ENCODE measurements at places on chromosomes 1 and 21. TPM values are rescaled to one million over a fixed set of nuclear protein-coding genes. Genes with fewer than 3 reads are reported as not detected.

The KIAA0040 gene
- total RNA-seq = 26.4 TPM

The C1orf167 gene
- not detected for total RNA-seq

The CFHR4 gene
- total RNA-seq = not detected

The LRRC40 gene
- 23.6 TPM for total RNA-seq

GRCh38 chr21:46239817-46240325 is 11.3 kb upstream of the LSS start:
- H3K27ac ChIP-seq = peak overlapping the region; percentile 13
- DNase-seq = no peak
- no peak overlapping the region for H3K4me3 ChIP-seq
- peaks cover 2% of the 10 kb centered on the region for H3K4me1 ChIP-seq

GRCh38 chr1:177597393-177597792 is 372.5 kb downstream of the SEC16B start:
- no peak overlapping the region for H3K27ac ChIP-seq
- H3K27me3 ChIP-seq = no peaks in the 10 kb centered on the region
- DNase-seq = no peak

DNA sequence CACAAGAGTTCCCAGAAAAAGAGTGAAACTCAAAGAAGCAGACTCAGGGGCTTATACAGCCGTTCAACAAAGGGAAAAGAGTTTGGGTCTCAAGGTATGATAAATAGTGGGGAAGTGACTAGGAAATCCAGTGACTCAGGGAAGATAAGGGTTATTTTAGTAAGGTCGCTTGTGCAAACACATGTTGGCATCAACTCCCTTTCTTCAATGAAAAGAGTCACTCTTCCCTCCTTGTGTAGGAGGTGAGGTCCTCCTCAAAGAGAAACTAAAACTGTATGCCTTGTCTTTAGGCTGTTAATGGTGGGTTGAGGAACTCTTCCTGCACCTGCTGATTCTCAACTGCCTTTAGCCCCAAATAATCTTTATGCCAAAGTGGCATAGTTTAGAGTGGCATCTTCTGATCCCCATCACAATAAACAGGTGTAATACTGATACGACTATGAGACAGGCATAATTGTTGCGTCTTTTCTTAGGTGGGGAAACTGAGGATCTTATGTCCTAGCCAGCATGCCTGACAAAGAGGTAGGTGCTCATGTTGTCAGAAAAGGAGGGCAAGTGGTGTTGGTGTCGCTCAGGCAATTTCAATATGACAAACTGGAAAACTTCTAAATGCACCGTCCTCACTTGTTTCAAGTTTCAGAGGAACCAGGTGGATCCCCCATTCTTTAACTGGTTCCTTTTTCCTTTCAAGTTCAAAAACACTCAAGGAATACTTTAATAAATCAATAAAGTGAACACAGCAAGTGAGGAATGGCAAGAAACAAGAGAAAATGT is 294.1 kb upstream of the RUNX1 start:
- peak overlapping the region; percentile 80 for H3K27ac ChIP-seq
- peaks cover 23% of the 10 kb centered on the region for H3K4me1 ChIP-seq
- H3K36me3 ChIP-seq = no peaks in the 10 kb centered on the region
- no peak overlapping the region for H3K4me3 ChIP-seq
- peaks cover 12% of the 10 kb centered on the region for H3K27me3 ChIP-seq

DNA sequence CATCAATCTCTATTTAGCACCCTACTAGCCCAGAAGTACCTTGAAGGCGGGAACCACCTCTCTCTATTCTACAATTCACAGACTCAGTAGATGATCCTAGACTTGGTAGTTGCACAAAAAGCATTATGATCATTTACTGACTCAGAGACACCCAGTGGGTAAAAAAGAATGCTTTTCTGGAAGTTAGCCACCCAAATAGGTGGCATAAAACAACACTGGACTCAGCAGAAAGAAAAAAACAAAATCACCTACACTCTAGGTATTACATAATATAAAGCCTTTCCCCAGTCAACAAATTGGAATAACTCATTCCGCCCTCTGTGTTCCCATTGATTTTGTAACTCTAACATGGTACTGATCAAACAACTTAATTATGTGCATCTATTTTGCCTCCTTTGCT is 126.3 kb downstream of the PTPN14 start:
- peak overlapping the region; percentile 35 for H3K27ac ChIP-seq
- H3K27me3 ChIP-seq = no peaks in the 10 kb centered on the region
- H3K4me1 ChIP-seq = peaks cover 24% of the 10 kb centered on the region
- DNase-seq = no peak
- H3K4me3 ChIP-seq = no peak overlapping the region

DNA sequence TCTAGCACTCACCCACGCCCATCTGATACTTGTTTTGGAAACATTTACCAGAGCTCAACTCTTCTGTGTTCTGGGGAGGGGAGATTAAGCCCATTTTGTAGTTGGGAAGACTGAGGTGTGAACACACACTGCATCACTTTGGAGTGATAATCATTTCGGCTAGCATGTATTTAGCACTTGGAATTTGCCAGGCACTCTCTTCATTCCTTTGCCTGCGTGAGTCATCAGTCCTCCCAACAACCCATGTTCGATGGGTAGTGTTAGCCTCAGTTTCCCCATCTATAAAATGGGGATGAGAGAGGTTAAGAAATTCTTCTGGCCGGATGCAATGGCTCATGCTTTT is 182.8 kb upstream of the TMEM51 start:
- peaks cover 12% of the 10 kb centered on the region for H3K4me1 ChIP-seq
- H3K36me3 ChIP-seq = no peaks in the 10 kb centered on the region
- H3K27ac ChIP-seq = no peak overlapping the region
- peaks cover 3% of the 10 kb centered on the region for H3K27me3 ChIP-seq
- H3K4me3 ChIP-seq = no peak overlapping the region

DNA sequence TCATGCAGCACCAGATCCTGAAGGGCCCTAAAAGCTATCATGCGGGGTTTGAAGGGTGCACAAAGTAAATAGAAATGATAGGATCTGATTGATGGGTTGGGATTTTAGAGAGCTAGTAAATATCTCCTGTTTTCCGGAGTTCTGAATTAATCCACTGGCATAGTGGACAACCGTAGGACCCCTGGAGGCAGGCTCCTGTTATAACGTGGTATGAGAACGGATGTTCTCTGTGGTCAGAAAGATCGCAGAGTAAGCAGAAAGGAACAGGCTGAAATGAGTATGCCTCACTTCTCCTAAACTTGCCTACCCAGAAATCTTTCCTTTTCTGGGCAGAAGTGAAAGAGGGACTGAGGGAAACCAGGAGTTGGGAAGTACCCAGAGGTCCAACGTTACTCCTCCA is 470.8 kb downstream of the AJAP1 start:
- no peak for DNase-seq
- no peaks in the 10 kb centered on the region for H3K27me3 ChIP-seq

DNA sequence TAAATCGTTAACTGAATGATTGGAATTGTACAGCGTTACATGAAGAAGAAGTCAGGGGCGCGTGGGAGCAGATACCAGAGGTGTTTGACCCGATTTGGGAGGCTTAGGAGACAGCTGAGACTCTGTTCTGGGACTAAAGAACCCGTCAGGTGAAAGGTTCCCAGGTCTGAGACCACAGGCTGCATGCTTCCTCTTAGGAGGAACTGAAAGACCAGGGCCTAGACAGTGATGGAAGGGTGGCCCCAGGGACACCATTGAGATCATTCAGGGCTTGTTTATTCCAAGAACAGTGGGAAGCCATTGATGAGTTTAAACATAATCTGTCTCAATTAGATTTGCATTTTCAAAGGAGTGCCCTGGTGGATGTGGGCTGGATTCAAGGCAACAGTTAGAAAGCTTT is 904 bp downstream of the KLF17 start:
- no peak overlapping the region for H3K4me3 ChIP-seq
- H3K36me3 ChIP-seq = no peaks in the 10 kb centered on the region
- DNase-seq = no peak
- H3K4me1 ChIP-seq = no peaks in the 10 kb centered on the region

DNA sequence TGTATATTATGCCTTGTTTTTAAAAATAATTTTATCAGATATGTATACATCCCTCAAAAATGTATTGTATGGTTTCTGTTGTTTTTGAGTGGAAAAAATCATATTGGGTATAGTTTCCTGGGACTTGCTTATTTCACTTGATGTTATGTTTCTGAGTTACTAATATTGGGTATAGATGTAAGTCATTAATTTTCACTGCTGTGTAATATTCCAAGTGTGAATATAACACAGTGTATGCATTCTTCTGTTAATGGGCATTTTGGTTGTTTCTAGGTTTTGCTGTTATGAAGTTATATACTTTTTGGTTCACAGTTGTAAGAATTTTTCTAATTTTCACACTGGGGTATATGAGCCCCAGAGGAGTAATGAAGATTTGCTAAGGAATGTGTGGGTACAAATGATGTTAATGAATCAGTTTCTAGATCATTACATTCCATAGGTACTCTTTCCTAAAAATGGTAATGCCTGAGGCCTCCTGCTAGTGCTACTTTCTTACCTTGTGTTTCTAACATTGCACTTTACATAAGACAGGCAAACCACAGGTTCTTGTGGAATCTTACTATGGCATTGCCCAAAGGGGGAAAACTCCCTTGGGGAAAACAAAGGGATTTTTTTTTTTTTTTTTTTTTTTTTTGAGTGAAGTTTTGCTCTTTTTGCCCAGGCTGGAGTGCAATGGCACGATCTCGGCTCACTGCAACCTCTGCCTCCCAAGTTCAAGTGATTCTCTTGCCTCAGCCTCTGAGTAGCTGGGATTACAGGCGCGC is 3.2 kb downstream of the TTC3 start:
- no peak overlapping the region for H3K27ac ChIP-seq
- no peak overlapping the region for H3K4me3 ChIP-seq
- no peak for DNase-seq
- H3K36me3 ChIP-seq = peaks cover 27% of the 10 kb centered on the region
- no peaks in the 10 kb centered on the region for H3K27me3 ChIP-seq

- peaks cover 12% of the 10 kb centered on the region for H3K4me1 ChIP-seq
- H3K36me3 ChIP-seq = peaks cover 66% of the 10 kb centered on the region
- H3K27ac ChIP-seq = no peak overlapping the region
- no peak overlapping the region for H3K4me3 ChIP-seq
Measured at GRCh38 chr21:42379426-42380215, 13.3 kb upstream of the TFF1 start.

DNA sequence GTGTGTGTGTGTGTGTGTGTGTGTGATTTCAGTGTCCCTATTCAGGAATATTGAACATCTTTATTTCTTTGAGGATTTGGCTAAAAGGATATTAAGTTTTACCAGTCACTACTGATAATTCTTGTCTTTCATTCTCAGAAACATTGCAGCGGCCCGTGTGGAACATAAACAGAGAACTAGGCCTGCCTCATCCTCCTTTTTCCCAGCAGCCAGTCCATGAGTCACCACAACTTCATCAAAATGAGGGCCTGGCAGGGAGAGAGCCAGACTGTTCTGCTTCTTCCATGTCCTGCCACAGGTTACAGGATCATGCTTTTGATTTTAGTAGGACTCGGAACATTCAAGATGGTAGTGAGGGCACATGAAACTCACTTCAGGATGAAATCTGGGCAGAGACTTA is 50.7 kb downstream of the LRIG2 start:
- DNase-seq = no peak
- H3K27ac ChIP-seq = no peak overlapping the region
- no peaks in the 10 kb centered on the region for H3K27me3 ChIP-seq
- H3K4me3 ChIP-seq = no peak overlapping the region
- H3K36me3 ChIP-seq = peaks cover 32% of the 10 kb centered on the region

DNA sequence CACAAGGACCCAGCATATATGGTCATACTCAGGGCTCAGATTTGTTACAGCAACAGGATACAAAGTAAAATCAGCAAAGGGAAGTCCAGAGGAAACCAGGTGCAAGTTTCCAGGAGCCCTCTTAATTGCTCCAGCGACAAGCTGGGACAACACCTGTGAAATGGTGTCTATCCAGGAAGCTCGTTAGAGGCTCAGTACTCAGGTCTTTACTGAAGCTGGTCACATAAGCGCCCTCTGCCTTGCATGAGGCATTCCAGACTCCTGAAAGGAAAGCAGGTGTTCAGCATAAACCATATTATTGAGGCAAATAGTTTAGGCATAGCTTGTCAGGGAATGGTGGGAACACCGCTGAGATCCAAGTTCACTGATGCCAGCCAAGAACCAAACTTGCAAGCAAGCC is 231.0 kb downstream of the SLC35F3 start:
- DNase-seq = no peak
- no peak overlapping the region for H3K27ac ChIP-seq
- H3K36me3 ChIP-seq = no peaks in the 10 kb centered on the region
- H3K4me3 ChIP-seq = no peak overlapping the region
- peaks cover 9% of the 10 kb centered on the region for H3K27me3 ChIP-seq
- H3K4me1 ChIP-seq = no peaks in the 10 kb centered on the region

GRCh38 chr1:8663090-8663802 is 154.2 kb downstream of the RERE start:
- peaks cover 3% of the 10 kb centered on the region for H3K4me1 ChIP-seq
- peaks cover 4% of the 10 kb centered on the region for H3K36me3 ChIP-seq

DNA sequence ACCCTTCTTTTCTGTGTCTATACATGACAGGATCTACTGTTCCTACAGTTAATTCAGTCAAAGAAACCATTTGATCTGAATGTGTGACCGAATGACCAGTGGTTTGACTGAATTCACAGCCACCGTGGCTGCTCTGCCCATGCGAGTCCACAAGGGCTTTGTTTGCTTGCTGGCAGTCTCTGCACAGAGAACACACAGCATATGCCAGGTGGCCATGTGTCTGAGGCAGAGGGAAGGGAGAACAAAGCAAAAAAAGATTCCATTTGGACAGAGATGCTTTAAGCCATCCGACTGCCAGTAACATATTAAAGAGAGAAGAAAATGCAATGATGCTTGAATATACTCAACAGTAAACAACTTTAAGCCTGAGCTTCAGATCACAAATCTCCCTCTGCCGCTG is 737.8 kb upstream of the CXADR start:
- no peaks in the 10 kb centered on the region for H3K36me3 ChIP-seq
- H3K4me3 ChIP-seq = no peak overlapping the region
- H3K27me3 ChIP-seq = no peaks in the 10 kb centered on the region
- no peaks in the 10 kb centered on the region for H3K4me1 ChIP-seq
- no peak overlapping the region for H3K27ac ChIP-seq
- no peak for DNase-seq
